Hematopoietic multipotent progenitor cell treated with erythropoietin and hydrocortisone succinate and interleukin-3 and kit ligand, for 4 days (in vitro differentiated cells): ENCODE measurements at places on chromosomes 16 and 17.
A peak's percentile ranks its signal among the peaks of the same experiment; 100 is the strongest.

DNA sequence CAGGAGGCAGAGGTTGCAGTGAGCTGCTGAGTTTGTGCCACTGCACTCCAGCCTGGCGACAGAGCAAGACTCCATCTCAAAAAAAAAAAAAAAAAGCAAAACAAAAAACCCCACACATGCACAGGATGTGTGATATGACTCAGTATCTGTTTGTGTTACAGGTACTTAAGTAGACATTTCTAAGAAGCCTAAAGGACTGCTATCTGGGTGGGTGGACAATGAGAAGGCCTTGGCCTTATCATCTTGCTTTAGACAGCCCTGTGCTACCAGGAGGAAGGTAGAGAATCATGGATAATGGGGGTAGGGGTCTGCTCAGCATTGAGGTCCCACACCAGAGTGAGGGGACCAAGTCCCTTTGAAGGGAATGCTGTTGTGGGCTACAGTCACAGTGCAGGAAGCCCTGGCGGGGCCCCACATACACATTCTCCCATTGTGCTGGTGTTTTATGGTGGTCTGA lies 26.7 kb downstream of the PLD6 start:
- DNase-seq: no peak

- DNase-seq: no peak
Measured at GRCh38 chr17:40914075-40914855, 23.2 kb downstream of the KRT23 start.

GRCh38 chr17:74860229-74860871 lies 665 bp upstream of the GRIN2C start:
- DNase-seq: no peak

GRCh38 chr17:73743518-73744201 lies 99.4 kb upstream of the SDK2 start:
- no peak for DNase-seq

- DNase-seq: no peak
Measured at GRCh38 chr17:80507965-80508364, 31.6 kb upstream of the NPTX1 start.

GRCh38 chr16:3767333-3767986 lies 50.1 kb upstream of the TRAP1 start:
- no peak for DNase-seq

DNA sequence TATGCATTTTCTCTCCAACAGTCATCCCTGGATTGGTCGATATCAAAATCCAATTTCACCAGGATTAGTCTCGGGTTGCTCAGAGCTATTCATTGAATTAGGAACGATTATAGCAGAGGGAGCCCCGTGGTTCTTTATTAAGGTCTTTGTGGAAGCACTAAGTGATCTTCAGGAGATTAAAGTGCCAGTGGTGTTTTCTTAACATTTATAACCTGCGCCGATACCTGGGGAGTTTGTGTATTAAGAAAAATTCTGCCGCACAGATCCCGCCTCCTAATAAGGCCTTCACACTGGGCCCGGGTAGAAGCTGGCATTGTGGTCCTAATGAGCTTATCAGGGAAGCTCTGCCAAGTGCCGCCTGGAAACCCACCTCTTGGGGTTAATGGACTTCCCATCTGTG lies 238.7 kb downstream of the RBFOX1 start:
- DNase-seq: no peak

DNA sequence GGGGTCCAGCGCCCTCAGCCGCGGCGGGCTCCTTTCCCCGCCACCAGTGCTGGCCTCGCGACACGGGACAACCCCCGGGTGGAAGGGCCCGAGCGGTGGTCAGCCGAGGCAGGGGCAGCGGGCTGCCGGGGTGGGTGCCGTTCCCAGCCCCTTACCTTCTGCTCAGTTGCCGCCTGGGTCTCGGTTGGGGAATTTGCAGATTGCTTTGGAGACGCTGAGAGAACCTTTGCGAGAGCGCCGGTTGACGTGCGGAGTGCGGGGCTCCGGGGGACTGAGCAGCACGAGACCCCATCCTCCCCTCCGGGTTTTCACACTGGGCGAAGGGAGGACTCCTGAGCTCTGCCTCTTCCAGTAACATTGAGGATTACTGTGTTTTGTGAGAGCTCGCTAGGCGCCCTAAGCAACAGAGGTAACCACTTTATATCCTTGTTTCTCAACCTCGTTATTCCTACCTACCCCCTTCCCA lies 381 bp downstream of the CTNS start:
- DNase-seq: peak; percentile 42
